ENCODE measurements at places on chromosomes 2 and 18.

- no peak for DNase-seq
Observed at GRCh38 chr18:28855989-28856388, 679.1 kb upstream of the CDH2 start.

DNA sequence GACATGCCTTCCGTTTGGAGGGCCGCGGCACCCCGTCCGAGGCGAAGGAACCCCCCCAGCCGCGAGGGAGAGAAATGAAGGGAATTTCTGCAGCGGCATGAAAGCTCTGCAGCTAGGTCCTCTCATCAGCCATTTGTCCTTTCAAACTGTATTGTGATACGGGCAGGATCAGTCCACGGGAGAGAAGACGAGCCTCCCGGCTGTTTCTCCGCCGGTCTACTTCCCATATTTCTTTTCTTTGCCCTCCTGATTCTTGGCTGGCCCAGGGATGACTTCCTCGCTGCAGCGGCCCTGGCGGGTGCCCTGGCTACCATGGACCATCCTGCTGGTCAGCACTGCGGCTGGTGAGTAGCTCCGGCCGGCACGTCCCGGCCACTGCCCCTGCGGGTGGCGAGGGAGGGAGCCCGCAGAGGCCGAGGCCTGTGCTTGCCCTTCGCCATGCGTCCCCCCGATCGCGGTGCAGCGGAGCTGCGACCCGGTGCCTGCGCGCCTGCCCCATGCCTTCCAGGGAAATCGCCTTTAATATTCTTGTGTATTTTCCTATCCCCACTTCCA is 1.2 kb downstream of the BMPR2 start:
- peak; percentile 53 for DNase-seq

DNA sequence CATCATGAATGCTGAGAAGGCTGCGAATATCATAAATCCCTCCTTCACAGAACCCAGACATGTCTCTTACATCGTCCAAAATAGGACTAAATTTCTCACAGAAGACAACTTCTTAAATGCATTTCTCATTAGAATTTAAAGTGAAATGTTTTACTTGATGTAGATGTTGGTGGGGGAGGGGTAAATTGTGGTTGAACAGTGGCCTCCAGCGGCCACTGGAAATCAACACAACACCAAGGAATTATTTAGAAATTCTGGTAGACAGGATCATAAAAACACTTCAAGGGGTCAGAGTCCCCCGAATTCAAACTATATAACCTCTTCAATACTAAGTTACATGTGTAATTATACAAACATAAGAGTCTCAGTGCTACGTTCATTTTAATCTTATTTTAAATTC is 135.9 kb downstream of the ABCA12 start:
- DNase-seq = peak; percentile 15

GRCh38 chr18:13416208-13416607 is 197.6 kb downstream of the LDLRAD4 start:
- no peak for DNase-seq

DNA sequence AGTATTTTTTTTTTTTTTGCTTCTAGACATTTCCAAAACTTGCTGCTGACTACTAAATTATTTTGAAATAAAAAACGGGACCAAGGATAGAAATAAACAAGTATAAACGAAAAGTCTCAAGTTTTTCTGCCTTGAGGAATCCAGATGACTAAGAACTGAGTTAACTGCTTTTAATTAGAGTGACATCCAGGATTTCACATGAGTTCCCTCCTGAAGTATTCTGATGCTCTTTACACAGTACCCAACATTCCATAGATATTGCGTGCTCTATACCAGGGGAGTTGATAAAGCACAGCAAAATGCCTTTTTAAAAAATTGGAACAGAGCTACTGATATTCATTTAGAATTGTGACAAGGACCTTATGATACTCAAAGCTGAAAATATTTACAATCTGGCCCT is 618.0 kb downstream of the CCDC85A start:
- no peak for DNase-seq

- DNase-seq = peak; percentile 43
Observed at GRCh38 chr18:46712406-46712805, 44.4 kb downstream of the ST8SIA5 start.

DNA sequence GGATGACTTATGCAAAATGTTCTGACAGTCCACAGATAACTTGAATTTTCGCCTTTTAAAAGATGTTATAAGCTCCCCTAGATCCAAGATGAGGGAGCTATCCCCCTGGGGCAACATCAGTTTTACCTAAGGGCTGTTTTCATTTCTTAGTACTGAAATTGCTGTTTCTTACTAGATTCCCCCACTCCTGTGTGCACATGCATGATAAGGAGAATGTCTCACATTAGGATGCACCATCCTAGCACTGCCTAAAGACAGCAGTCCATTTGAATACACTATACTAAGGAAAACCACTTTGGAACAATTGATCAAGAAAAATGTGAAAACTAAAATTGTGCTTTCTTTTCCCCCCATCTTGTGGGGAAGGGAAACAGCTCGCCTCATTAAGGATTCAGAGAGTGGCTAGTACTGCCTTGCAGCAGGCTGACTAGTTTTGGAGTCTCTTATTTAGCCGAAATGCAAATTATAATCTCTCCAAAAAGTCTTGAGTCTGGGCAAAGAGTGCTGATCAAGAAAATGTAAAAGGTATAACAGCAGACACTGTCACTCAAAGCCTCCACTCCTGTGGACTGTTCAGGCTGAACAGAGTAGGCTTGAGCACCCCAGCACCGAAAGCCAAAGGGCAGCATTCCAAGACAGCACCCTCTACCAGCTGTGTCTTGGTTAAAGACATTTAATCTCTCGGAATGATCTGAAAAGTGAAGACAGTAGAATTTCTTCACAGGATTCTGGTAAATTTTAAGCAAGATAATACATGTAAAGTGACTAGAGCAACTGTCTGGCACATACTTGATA is 65.0 kb downstream of the ZNF385B start:
- DNase-seq = no peak

DNA sequence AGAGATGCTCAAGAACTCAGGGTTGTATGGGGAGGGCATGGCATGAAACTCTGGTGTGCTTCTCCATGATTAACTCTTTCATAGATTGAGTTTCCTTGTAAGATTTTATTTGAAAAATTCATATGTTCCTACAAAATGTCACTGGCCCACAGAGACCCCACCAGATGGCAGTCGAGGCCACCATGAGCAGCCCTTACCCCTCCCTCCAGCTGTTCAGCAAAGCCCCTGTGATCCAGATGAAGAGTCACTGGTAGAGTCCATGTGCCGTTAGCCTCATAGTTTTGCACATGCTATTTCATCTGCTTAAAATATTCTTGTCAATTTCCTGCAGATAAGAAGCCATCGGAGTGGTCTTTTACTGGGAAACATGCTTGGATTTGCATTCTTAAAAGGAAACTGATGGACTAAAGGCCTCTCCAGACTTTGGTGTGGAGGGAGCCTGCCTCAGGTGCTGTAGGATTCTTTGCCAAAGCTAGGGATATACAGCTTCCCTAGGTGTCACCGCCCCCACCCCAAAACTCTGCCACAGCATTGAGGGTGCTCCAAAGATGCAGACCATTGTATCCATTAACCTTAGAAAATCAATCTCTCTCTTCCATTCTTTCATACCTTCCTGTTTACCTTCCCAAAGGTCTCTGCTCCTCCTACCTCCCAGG is 18.8 kb downstream of the ZNF385B start:
- DNase-seq = peak; percentile 20

Measured in ovary (tissue), 10 donors.